ENCODE measurements at places on chromosomes 7 and 10.

DNA sequence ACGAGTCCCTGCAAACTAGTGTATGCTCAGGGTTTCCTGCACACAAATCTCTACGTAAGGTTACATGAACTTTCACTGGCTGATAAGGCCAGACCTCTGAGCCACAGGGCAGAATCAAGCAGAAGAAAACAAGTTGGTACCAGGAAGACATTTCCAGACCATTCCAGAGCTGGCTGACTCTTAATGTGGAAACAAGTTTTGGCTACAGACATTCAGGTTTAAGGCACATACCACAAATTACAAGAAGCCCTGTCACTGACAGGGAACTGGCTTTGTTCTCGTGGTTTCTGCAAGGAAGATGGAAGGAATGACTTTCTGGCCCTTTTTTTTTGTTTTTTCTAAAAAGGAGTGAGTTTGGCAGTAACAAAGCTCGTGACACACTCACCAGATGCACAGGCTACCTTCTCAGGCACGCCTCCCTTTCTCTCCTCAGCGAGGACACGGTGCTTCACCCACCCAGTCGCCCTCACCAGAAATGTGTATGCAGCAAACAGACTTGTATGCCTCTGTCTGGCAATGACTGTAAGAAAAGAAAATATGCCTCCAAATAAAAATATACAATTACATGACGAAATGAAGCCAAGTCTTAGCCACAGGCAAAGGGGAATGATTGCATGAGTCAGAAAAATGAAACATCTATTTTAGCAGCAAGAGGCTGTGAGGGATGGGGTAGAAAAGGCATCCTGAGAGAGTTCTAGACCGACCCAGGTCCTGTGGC, 22.6 kb downstream of the PLAC9 start:
- H3K36me3 ChIP-seq: peaks cover 15% of the 10 kb centered on the region
- H3K4me1 ChIP-seq: peaks cover 17% of the 10 kb centered on the region
- peak overlapping the region; percentile 48 for H3K27ac ChIP-seq
- no peaks in the 10 kb centered on the region for H3K27me3 ChIP-seq

DNA sequence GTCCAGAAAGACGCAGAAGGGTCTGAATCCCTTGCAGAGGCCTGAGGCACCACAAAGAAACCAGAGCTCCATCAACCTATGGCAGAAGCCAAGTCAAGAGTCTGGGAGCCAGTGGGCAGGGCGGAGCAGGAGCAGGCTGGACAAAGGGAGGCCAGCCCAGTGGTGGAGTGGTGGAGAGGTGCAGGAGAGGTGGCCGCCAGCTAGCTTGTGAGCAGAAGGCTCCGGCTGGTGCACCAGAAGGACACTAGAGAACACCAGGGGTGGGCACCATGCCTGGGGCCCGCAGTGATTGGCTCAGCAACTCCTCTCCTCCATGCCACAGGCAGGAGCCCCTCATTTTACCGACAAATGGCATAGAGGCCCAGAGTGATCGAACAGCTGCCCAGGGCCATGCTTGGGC, 186.6 kb downstream of the GRID1 start:
- H3K4me1 ChIP-seq: no peaks in the 10 kb centered on the region
- H3K27ac ChIP-seq: no peak overlapping the region
- H3K4me3 ChIP-seq: no peak overlapping the region
- peak; percentile 29 for DNase-seq

DNA sequence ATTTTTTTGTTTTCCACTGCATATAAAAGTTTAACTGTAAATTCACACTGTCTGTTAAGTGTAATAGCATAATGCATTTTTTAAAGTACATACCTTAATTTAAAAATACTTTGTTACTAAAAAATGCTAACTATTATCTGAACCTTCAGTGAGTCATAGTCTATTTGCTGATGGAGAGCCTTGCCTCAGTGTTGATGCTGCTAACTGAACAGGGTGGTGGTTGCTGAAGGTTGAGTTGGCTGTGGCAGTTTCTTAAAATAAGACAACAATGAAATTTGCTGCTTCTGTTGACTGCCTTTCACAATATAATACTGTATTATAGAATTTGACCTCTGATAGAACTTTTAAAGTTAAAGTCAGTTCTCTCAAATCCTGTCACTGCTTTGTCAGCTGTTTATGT, 72.3 kb upstream of the GATAD1 start:
- no peak overlapping the region for H3K27ac ChIP-seq
- no peaks in the 10 kb centered on the region for H3K4me1 ChIP-seq
- no peaks in the 10 kb centered on the region for H3K36me3 ChIP-seq
- no peak for DNase-seq
- no peak overlapping the region for H3K4me3 ChIP-seq

DNA sequence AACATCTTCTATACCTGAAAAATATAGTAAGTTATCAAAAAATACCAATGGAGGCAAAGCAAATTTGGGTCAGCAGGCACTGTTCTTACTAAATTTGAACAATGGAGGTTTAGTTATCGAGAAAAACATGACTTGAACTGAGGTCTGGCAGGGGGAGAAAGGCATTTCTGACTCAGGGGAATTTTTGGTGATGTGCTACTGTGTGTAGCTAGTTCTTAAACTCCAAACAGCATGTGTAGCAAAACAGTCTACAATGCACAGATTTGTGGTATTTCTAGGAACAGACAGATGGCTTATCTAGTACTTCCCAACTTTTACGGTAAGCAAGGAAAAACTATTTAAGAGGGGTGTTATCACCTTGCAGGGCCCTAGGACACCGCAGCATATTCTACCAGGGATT, 311.6 kb upstream of the LRRN3 start:
- H3K4me1 ChIP-seq: no peaks in the 10 kb centered on the region
- no peak overlapping the region for H3K27ac ChIP-seq
- no peak for DNase-seq
- H3K27me3 ChIP-seq: no peaks in the 10 kb centered on the region
- H3K4me3 ChIP-seq: no peak overlapping the region
- no peaks in the 10 kb centered on the region for H3K36me3 ChIP-seq

DNA sequence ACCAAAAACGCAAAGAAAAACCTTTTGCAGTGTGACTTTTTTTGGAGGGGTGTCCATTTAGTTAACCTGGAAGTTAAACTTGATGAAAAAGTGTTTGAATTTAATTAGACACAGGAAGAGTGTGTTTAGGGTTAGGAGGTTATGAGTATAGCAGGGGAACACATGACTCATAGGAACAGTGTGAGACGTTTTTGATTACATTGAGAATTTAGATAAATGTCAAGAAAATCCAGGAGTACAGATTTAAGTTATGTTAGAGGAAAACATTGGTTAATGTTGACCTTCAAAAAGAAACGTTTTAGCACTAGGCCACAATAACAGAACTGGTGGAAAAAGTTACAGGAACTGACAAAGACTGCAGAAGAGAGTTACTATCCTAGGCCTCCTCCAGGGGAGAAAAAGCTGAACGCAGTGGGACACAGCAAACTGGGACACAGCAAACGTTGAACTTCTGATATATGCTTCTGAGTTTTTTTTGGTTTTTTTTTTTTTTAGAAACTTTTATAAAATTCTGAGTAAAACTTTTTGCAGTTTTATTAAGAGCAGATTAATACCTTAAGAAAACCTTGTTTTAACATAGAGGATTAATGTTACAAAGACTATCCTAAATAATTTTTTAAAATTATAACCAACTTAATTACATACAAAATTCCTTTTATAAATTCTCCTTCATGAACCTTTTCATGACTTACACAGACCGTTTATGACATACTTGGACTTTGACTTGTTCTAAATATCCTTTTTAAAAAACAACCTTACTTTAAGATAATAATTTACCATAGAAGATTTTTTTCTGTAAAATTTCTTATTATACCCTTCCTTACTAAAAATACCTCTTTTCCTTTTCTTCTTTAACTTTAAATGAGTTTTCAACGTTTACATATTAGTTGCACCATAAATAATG, 22.2 kb downstream of the LANCL2 start:
- H3K27me3 ChIP-seq: no peaks in the 10 kb centered on the region
- H3K27ac ChIP-seq: no peak overlapping the region
- no peaks in the 10 kb centered on the region for H3K4me1 ChIP-seq
- no peak for DNase-seq
- H3K4me3 ChIP-seq: no peak overlapping the region

DNA sequence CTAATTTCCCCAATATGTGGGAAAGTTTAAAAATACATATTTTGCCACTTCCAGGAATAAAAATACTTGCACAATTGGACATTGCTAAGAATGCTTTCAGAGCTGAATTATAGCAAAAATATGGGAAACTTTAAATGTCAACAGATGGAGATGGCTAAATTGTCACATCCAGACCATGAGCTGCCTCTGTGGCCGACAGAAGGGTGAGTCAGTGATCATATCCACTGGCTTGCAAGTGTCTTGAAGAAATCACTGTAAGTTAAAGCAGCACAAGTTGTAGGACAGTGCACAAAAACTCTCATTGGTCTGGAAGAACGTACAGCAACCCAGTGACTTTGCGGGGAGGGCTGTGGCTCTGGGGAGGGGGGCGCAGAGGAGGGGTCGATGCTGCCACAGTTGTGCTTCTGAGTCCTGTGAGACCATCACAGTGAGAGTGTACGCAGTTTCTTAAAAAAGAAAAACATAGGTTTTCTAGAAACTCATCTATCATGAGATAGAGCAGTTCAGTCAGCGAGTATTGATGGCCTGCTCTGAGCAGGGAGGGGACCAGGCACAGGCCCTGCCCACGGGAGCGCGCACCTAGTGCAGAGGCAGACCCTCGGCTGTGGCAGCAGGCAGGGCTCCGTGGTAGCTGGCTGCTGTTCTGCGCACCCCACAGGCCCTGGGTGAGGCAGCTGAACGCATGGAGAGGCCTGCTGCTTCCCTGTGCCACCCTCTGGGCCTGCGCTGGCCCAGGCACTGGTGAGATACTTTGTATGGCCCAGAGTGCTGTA, 25.5 kb downstream of the LRRC27 start:
- no peak overlapping the region for H3K4me3 ChIP-seq
- peak; percentile 59 for DNase-seq
- no peaks in the 10 kb centered on the region for H3K36me3 ChIP-seq
- H3K4me1 ChIP-seq: no peaks in the 10 kb centered on the region
- no peaks in the 10 kb centered on the region for H3K27me3 ChIP-seq

DNA sequence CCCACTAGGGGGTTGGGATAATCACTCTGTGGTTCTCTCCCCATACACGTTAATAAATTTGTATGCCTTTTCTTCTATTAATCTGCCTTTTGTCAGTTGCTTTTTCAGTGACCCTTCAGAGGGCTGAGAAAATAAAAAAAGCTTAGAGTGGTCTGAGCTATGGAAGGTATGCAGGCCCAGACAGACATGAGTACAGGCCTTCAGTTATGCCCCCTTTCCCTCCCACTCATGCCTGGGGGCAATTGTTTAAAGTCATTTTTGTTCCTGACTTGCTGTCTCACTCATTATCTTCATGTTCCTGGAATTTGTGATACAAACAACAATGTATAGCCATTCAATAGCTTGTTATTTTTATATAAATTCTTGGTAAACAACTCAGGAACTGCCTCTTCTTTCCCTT, 170.8 kb downstream of the AKR1D1 start:
- DNase-seq: no peak
- no peaks in the 10 kb centered on the region for H3K27me3 ChIP-seq
- no peaks in the 10 kb centered on the region for H3K4me1 ChIP-seq
- no peak overlapping the region for H3K27ac ChIP-seq
- no peak overlapping the region for H3K4me3 ChIP-seq

GRCh38 chr10:107032700-107033401, 131.7 kb downstream of the SORCS1 start:
- no peak overlapping the region for H3K27ac ChIP-seq
- H3K36me3 ChIP-seq: no peaks in the 10 kb centered on the region
- no peaks in the 10 kb centered on the region for H3K27me3 ChIP-seq
- no peak for DNase-seq
- H3K4me1 ChIP-seq: no peaks in the 10 kb centered on the region

- H3K27me3 ChIP-seq: no peaks in the 10 kb centered on the region
- DNase-seq: no peak
- H3K4me3 ChIP-seq: no peak overlapping the region
- H3K36me3 ChIP-seq: no peaks in the 10 kb centered on the region
Observed at GRCh38 chr10:66180021-66180420, 745.8 kb upstream of the LRRTM3 start.

- H3K27me3 ChIP-seq: no peaks in the 10 kb centered on the region
- no peak overlapping the region for H3K4me3 ChIP-seq
- no peak for DNase-seq
- H3K27ac ChIP-seq: no peak overlapping the region
Observed at GRCh38 chr10:78403781-78404180, 370.1 kb downstream of the RPS24 start.

DNA sequence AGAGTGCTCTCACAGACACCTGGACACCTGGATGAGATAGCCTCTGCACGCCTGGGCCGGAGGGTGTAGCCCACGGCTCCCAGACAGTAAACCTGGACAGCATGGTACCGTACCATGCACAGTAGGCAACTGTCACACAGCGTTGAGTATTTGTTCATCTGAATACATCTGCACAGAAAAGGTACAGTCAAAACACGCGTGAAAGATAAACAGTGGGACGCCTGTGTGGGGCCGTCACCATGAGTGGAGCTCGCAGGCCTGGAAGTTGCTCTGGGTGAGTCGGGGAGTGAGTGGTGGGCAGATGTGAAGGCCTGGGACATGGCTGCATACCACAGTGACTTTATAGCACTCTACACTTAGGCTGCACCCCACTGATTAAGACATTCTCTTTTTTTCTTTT, 280.0 kb upstream of the SHH start:
- H3K27ac ChIP-seq: no peak overlapping the region
- no peaks in the 10 kb centered on the region for H3K36me3 ChIP-seq
- no peak overlapping the region for H3K4me3 ChIP-seq
- no peaks in the 10 kb centered on the region for H3K27me3 ChIP-seq

DNA sequence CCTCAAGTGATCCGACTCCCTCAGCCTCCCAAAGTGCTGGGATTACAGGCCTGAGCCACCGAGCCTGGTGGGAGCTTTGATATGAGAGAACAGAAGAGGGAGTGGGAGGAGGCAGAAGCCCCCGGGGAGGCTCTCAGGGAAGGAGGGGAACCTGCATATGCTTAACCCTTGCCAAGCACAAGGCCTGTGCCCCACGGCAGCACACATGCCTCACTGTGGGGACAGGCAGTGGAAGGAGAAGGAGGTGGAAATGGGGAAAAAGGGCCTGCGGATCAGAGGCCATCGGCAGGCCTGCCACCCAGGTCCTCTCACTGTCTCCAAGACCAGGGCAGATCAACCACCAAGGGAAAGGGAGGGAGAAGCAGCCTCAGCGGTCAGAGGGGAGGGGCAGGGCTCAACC, 7.2 kb upstream of the GRID1 start:
- no peak overlapping the region for H3K4me3 ChIP-seq
- H3K36me3 ChIP-seq: no peaks in the 10 kb centered on the region
- DNase-seq: no peak
- no peak overlapping the region for H3K27ac ChIP-seq

DNA sequence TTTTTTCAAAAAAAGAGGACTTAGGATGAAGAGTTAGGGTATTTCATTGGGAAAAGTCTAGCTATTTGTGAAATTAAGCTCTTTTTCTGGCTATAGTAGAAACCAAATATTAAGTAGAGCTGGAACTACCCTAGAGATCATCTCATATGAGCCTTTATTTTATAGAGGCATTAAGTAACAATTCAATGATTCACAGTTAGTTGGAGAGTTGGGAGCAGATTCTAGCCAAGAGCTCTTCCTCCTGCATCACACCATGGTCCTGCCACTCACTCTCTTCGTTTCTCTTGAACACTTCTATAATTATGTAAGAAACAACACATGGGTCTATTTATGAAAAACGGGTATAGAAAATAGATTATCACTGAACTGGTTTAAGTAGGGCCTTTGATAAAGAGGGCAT, 76.1 kb upstream of the ANK3 start:
- no peak overlapping the region for H3K27ac ChIP-seq
- no peaks in the 10 kb centered on the region for H3K27me3 ChIP-seq
- H3K4me3 ChIP-seq: no peak overlapping the region
